Activated naive CD4-positive, alpha-beta T cell treated with anti-CD3 and anti-CD28 coated beads for 36 hours (primary cell): ENCODE measurements at places on chromosomes 2 and 18. TPM values are rescaled to one million over a fixed set of nuclear protein-coding genes. Genes with fewer than 3 reads are reported as not detected.

Gene SPAST
- 12.8 TPM for total RNA-seq

Gene CD207
- total RNA-seq, result not detected

Gene RAB3GAP1
- total RNA-seq, result 59.7 TPM

Gene CD8B2
- 0.10 TPM for total RNA-seq

Gene ST6GAL2
- not detected for total RNA-seq

Gene KYNU
- not detected for total RNA-seq

Gene RNF125
- 11.4 TPM for total RNA-seq

Gene GPAT2
- 12.6 TPM for total RNA-seq

Gene SPDYA
- total RNA-seq, result 1.8 TPM

Gene MTCL1
- total RNA-seq, result 0.15 TPM

Gene RAB17
- total RNA-seq, result not detected

Gene C2orf66
- total RNA-seq, result not detected

Gene PTPRN
- not detected for total RNA-seq

Gene ARHGEF4
- 2.6 TPM for total RNA-seq

Gene DOK1
- total RNA-seq, result 13.2 TPM

Gene CRACDL
- total RNA-seq, result 0.35 TPM

Gene FBXO41
- total RNA-seq, result 11.8 TPM

Gene PPP1R7
- total RNA-seq, result 93.8 TPM

Gene VWA3B
- total RNA-seq, result 0.43 TPM

Gene ASPRV1
- total RNA-seq, result 0.59 TPM

Gene MC4R
- total RNA-seq, result not detected

Gene ABCG5
- not detected for total RNA-seq

Gene C2orf80
- not detected for total RNA-seq

Gene IL1RN
- 1.2 TPM for total RNA-seq

Gene GKN2
- total RNA-seq, result not detected

Gene SLC11A1
- total RNA-seq, result not detected

Gene MATN3
- total RNA-seq, result not detected

Gene ACTG2
- not detected for total RNA-seq

Gene CYP27C1
- total RNA-seq, result not detected

Gene MAP3K19
- not detected for total RNA-seq

Gene UGT1A6
- not detected for total RNA-seq

Gene NAT8
- not detected for total RNA-seq

Gene FRZB
- not detected for total RNA-seq

Gene DNAH7
- total RNA-seq, result not detected

Gene CRYBA2
- not detected for total RNA-seq

Gene TLX2
- 0.10 TPM for total RNA-seq

Gene FBLN7
- total RNA-seq, result 39.0 TPM

Gene OBSL1
- total RNA-seq, result 1.6 TPM

Gene EPB41L3
- 7.2 TPM for total RNA-seq

Gene POTEJ
- total RNA-seq, result not detected
